ENCODE measurements at places on chromosomes 13 and 19. TPM values are rescaled to one million over a fixed set of nuclear protein-coding genes. Genes with fewer than 3 reads are reported as not detected.

GRCh38 chr19:47663435-47663910 is 49.7 kb upstream of the EHD2 start:
- peaks cover 6% of the 10 kb centered on the region for H3K36me3 ChIP-seq
- peak overlapping the region; percentile 94 for H3K27ac ChIP-seq
- H3K27me3 ChIP-seq, result peaks cover 3% of the 10 kb centered on the region
- H3K4me3 ChIP-seq, result peak overlapping the region; percentile 74
- peak; percentile 96 for DNase-seq

- peaks cover 8% of the 10 kb centered on the region for H3K36me3 ChIP-seq
- H3K4me3 ChIP-seq, result no peak overlapping the region
- DNase-seq, result no peak
- H3K4me1 ChIP-seq, result no peaks in the 10 kb centered on the region
- H3K27ac ChIP-seq, result no peak overlapping the region
Observed at GRCh38 chr13:107554460-107554859, 660.9 kb downstream of the LIG4 start.

The TEX29 gene
- 0.41 TPM for total RNA-seq

The CGB2 gene
- total RNA-seq, result not detected

DNA sequence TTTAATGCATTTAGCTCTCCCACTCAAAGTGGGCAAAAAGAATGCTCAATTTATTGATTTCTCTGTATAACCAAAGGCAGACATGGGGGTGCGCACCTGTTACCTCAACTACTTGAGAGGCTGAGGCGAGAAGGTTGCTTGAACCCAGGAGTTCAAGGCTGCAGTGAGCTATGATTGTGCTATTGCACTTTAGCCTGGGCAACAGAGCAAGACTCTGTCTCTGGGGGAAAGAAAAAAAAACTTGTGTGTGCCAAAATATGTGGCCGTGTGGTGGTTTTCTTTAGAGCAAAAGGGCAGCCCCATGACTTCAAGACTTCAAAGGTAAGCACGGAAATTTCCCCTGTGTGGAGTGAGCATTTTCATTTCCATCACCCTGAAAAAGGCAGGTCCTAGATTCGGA is 81.9 kb downstream of the IPO5 start:
- H3K36me3 ChIP-seq, result no peaks in the 10 kb centered on the region
- no peak overlapping the region for H3K27ac ChIP-seq
- no peak overlapping the region for H3K4me3 ChIP-seq
- no peak for DNase-seq
- H3K4me1 ChIP-seq, result peaks cover 15% of the 10 kb centered on the region

DNA sequence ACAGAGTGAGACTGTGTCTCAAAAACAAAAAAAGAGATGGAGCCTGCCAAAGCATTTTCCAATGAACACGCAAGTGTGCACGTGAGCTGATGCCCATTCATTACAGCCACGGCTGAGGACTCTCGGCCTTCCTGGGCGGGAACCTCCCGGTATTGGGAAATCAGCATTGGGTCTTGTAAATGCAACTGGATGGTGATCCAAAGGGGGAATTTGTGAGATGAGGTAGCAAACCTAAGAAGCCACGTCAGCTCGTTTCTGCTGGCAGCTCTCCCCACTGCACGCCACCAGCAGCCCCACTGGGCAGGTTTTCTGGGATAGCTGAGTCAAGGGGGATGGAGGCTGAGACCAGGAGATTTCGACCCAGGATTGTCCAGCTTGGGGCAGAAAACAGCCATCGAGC is 11.5 kb downstream of the C13orf46 start:
- H3K27ac ChIP-seq, result no peak overlapping the region
- H3K27me3 ChIP-seq, result peaks cover 18% of the 10 kb centered on the region
- H3K36me3 ChIP-seq, result peaks cover 62% of the 10 kb centered on the region
- H3K4me1 ChIP-seq, result no peaks in the 10 kb centered on the region
- no peak overlapping the region for H3K4me3 ChIP-seq

DNA sequence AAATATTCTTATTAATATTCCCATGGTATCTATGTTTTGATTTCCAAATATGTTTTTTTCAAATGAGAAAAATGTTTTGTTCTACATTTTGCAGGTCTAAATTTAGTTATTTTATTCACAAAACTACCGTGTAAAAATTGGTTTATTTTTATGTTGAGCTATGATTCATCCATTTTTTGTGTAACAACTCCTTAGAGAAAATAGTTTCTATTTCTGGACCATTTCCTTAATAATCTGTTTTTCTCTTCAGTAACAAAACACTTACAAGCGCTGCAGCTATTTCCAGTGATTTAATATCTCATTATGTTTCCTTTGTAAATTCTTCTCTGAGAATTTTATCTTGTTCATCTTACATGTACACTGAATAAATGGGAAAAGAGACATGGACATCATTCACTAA is 550.7 kb upstream of the SLITRK5 start:
- no peak overlapping the region for H3K4me3 ChIP-seq
- H3K27ac ChIP-seq, result no peak overlapping the region
- H3K27me3 ChIP-seq, result no peaks in the 10 kb centered on the region
- H3K4me1 ChIP-seq, result no peaks in the 10 kb centered on the region
- no peaks in the 10 kb centered on the region for H3K36me3 ChIP-seq

GRCh38 chr13:104750377-104750776 is 1684.2 kb upstream of the SLC10A2 start:
- no peaks in the 10 kb centered on the region for H3K27me3 ChIP-seq
- DNase-seq, result no peak
- H3K27ac ChIP-seq, result no peak overlapping the region
- no peak overlapping the region for H3K4me3 ChIP-seq

The CPT1C gene
- 34.0 TPM for total RNA-seq

DNA sequence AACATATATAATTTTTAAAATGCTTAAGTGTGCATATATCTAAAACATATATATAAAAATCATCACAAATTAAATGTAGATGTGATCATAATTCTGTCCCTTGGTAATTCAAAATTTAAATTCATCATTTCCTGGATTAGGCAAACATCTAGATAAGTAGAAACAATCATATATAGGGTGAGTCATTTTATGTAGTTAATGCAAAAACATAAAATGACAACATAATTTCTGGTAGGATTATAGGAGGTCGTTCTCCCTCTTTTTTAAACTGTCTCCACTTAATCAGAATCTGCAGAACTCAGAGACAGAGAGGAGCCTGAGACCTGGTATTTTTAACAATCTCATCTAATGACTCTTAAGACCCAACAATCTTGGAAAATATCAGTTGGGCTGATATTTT is 333.4 kb downstream of the KCTD12 start:
- no peak for DNase-seq
- H3K4me3 ChIP-seq, result no peak overlapping the region
- no peaks in the 10 kb centered on the region for H3K4me1 ChIP-seq
- no peak overlapping the region for H3K27ac ChIP-seq
- H3K36me3 ChIP-seq, result no peaks in the 10 kb centered on the region
- H3K27me3 ChIP-seq, result peaks cover 2% of the 10 kb centered on the region

The TLE6 gene
- 2.9 TPM for total RNA-seq

The IGLON5 gene
- not detected for total RNA-seq

DNA sequence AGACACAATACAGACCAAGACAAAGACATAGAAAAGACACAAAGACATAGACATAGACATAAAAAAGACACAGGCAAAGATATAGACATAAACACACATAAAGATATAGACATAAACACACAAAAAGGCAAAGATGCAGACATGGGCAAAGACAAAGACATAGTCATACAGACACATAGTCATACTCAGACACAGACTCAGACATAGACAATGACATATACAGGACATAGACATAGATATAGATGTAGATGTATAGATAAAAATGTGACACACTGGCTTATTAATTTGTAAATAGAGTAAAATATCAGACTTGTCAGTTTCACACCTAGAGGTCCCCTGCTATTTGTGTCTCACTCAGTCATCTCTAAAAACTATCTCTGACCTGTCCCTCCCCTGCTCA is 42.8 kb downstream of the OR10H4 start:
- H3K27ac ChIP-seq, result no peak overlapping the region
- H3K4me1 ChIP-seq, result no peaks in the 10 kb centered on the region
- no peaks in the 10 kb centered on the region for H3K27me3 ChIP-seq
- DNase-seq, result no peak
- H3K36me3 ChIP-seq, result no peaks in the 10 kb centered on the region

DNA sequence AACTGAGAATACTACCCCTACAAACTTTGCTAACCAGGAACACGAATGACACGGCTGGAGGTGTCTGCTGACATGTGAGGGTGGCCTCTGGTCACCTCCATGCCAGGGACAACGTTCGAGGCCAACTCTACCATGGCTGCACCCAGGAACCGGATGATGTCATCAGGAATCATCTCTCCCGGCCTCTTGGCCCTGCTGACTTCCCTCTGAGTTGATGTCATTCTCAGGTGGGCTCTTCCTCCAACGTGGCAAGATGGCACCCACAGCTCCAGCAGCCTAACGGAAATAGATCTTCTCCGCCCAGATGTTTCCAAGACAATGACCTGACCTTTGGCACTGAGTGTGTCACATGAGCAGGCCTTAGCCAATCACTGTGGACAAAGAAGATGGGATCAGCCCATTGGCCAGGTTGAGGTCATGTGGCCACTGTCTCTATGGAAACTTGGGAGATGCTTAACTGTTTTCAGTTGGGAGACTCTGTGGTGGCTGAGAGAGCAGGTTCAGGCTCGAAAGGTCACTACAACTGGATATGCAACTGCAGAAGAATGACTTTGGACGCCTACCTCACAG is 15.0 kb downstream of the MBD3L2B start:
- no peaks in the 10 kb centered on the region for H3K4me1 ChIP-seq
- DNase-seq, result no peak
- H3K27ac ChIP-seq, result no peak overlapping the region
- H3K4me3 ChIP-seq, result no peak overlapping the region

The PDS5B gene
- total RNA-seq, result 21.9 TPM

DNA sequence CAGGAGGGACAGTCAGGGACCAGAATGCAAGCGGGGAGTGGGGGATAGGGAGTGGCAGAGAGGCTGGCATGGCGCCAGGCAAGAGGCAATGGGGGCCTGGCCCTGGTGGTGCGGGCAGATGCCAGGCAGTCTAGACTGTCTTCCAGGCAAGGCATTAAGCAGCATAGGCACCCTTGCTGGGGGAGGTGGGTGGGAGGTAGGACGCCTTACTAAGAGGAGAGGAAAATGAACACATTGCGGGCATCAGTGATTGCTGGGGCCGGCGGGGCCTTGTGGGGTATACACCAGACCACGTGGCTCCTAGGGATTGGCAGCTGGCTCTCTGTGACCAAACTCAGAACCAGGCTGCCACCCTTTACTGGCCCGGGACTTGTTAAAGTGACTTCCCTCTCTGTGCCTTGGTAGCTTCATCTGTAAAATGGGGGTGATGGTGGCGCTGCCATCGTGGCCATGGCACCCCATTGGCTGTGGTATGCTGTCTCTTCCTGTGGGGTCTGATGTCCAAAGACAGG is 46.0 kb downstream of the DNM2 start:
- H3K27me3 ChIP-seq, result no peaks in the 10 kb centered on the region
- H3K36me3 ChIP-seq, result peaks cover 22% of the 10 kb centered on the region
- no peak for DNase-seq
- H3K27ac ChIP-seq, result no peak overlapping the region
- no peak overlapping the region for H3K4me3 ChIP-seq

DNA sequence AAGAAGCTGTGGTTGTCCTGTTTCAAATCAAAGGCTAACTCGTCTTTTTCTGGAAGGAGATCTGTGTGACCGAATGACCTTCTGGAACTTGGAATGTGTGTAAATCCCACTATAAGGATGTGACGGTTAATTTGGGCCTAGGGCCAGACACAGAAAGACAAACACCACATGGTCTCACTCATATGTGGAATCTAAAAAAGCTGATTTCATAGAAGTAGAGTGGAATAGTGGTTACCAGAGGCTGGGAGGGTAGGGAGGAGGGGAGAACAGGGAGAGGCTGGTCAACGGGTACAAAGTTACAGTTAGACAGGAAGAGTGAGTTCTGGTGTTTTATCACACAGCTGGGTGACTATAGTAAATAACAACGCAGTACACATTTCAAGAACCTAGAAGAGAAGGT is 39.3 kb upstream of the RGCC start:
- H3K27ac ChIP-seq, result no peak overlapping the region
- 0 out of 2 replicates have a peak, but pooled peaks cover 7% of the 10 kb centered on the region for H3K36me3 ChIP-seq
- H3K4me1 ChIP-seq, result peaks cover 4% of the 10 kb centered on the region
- no peak overlapping the region for H3K4me3 ChIP-seq

DNA sequence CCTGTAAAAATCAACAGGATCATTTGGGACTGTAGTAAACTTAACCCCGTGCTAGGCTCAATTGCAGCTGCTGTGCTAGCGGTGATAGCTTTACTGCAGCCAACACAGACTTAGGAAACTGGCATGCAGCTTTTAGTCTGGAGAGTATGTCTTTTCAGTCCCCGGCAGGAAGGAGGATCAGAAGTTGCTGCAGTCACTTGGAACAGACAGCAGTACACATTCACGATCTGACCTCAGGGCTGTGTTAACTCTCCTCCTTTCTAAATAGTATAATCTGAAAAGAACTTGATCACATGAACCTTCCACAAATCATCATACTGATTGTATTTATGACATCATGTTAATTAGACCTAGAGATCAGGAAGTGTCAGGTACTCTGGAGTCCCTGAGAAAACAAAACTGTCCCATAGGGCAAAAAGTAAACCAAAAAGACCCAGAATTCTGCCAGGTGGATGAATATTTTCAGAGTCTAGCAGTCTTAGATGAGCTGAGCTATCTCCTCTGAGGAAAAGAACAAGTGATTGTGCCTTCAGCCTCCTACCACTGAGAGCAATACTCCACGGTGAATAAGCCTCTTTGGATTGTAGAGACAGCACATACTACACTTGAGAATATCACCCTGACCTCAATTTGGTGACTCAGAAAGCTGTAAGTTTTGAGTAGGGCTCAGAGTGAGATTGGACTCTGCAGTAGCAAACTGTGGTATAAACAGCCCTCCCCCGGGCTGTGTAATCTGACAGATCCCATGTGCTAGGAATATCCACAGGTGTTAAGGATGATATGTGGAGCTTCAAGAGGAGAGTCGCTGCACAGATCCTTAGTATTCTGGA is 181.0 kb upstream of the GPR12 start:
- H3K27ac ChIP-seq, result no peak overlapping the region
- peaks cover 23% of the 10 kb centered on the region for H3K27me3 ChIP-seq
- peak; percentile 85 for DNase-seq

DNA sequence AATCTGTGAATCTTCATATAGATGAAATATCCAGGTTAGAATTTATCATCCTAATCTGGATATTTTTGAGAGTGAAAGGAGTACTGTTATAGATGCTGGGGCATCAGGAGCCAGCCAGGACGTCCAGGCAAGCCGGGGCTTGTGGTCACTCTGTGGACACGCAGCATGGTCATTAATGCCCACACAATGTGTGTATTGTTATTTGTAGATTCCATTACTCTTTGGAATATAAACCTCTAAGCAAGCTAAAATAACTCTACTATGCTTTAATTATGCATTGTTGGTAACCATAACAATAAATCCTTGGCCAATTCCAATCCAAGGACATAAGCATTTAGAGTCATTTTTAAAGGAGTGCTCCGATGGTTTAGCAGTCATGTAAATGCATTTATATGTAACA is 137.9 kb downstream of the TM9SF2 start:
- no peak for DNase-seq
- no peak overlapping the region for H3K27ac ChIP-seq
- peaks cover 1% of the 10 kb centered on the region for H3K4me1 ChIP-seq
- H3K4me3 ChIP-seq, result no peak overlapping the region
- H3K27me3 ChIP-seq, result peaks cover 7% of the 10 kb centered on the region

- peaks cover 80% of the 10 kb centered on the region for H3K4me1 ChIP-seq
- peaks cover 5% of the 10 kb centered on the region for H3K36me3 ChIP-seq
- DNase-seq, result no peak
Observed at GRCh38 chr13:30866677-30867076, 39.4 kb upstream of the MEDAG start.

Data from HFFc6 (cell line).